ENCODE measurements at places on chromosomes 7 and 10. TPM values are rescaled to one million over a fixed set of nuclear protein-coding genes. Genes with fewer than 3 reads are reported as not detected.

DNA sequence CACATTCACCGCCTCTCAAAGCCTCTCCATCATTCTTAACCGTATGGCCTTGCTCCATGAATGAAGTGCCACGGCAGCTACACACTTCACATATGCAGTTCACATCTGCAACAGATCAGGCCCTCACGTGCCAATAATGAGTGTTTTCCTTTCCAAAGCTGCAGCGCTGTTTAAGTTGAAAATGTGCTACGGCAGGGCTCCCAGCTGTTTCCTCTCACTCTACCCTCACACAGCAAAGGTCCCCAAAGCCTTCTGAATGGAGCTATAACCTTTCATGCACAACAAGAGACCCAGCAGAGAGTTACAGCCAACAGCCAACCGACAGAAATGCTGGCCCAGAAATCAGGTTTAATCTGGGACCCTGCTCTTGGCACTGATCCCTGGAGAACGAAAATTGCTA is 236.1 kb downstream of the ELMO1 start:
- no peak for DNase-seq

DNA sequence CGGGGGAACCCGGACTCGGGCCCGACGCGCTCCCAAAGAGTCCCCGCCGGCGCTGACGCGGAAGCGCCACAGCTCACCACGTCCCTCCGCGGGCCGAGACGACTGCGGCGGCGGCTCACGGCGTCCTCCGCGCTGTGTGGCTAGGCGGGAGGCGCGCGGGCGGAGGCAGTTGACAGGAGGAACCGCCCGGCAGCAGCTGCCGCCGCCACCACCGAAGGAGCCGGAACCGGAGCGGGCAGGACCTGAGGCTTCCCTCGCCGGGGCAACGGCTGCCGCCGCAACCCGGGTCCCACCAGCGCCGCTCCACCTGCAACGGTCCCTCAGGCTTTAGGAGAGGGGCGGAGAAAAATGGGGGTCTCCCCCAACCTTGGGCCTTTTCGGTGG is 334 bp downstream of the ZNF800 start:
- peak; percentile 62 for DNase-seq

- no peak for DNase-seq
Observed at GRCh38 chr7:141660259-141660658, 41.7 kb downstream of the DENND11 start.

- DNase-seq: no peak
Observed at GRCh38 chr7:129101746-129102145, 42.8 kb upstream of the TSPAN33 start.

The METTL2B gene
- total RNA-seq: 26.3 TPM

The GNAT3 gene
- total RNA-seq: not detected

The SFTPA1 gene
- not detected for total RNA-seq

All from ovary (tissue), 10 donors.